ENCODE measurements at places on chromosomes 3 and 15. TPM values are rescaled to one million over a fixed set of nuclear protein-coding genes. Genes with fewer than 3 reads are reported as not detected.

- no peak for DNase-seq
Observed at GRCh38 chr3:172343979-172344378, 104.3 kb downstream of the GHSR start.

GRCh38 chr3:18989237-18989795, 159.0 kb upstream of the KCNH8 start:
- DNase-seq = no peak

- DNase-seq = no peak
Observed at GRCh38 chr15:73352082-73352481, 16.7 kb downstream of the HCN4 start.

The C3orf22 gene
- not detected for polyA plus RNA-seq

The CD86 gene
- polyA plus RNA-seq = not detected

The CBLB gene
- polyA plus RNA-seq = 14.9 TPM
